Omental fat pad (tissue), 4 donors: ENCODE measurements at places on chromosomes 7 and 10.
A peak's percentile ranks its signal among the peaks of the same experiment; 100 is the strongest.

GRCh38 chr10:44781131-44781530 lies 130.0 kb upstream of the TMEM72 start:
- DNase-seq, result no peak

DNA sequence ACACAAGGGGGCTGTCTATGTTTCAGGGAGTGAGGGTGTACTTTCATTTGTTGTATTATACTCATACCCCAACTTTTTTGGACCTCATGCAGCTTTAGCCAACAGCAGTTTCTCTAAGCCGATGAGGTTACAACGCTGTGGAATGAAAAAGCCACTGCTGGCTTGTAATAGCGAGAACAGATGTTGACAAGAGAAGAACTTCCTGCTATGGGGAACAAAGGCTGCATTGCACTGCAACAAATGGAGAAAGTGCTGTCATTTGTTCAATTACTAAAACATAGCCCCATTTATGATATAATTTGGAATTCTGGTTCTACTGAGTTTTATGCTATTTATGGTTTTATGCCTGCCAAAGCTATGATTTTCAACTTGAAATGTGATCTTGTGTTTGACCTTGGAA lies 104.2 kb upstream of the TMEM72 start:
- DNase-seq, result no peak

DNA sequence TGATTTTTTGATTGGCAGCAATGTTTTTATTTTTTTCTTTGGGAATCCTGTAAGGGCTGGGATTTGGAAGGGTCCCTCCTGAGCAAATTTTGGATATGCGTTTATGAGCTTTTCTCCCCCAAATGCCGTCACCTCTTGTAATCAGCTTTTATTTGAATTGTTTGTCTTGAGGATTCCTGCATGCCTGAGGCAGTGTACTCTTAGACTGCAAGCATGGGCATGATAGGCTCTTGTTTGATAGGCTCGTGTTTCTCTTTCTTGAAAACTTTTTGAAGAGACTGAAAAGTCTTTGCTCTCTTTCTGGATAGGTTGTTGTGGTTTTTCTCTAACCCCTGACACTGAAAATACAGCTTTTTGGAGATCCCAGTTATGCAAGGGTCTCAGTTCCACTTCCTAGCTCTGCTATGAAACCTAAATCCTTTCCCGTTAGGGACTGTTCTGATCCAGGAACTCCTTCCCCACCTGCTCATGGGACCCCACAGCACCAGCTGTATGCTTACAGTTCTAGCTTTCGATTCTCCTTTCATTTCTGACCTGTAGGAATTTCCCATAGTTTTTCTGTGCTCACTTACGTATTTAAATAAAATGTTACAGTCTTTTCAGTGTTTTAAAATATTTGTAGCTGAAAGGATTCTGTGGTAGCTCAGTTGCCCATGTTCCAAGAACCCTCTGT lies 17.2 kb downstream of the TSPAN13 start:
- DNase-seq, result no peak

DNA sequence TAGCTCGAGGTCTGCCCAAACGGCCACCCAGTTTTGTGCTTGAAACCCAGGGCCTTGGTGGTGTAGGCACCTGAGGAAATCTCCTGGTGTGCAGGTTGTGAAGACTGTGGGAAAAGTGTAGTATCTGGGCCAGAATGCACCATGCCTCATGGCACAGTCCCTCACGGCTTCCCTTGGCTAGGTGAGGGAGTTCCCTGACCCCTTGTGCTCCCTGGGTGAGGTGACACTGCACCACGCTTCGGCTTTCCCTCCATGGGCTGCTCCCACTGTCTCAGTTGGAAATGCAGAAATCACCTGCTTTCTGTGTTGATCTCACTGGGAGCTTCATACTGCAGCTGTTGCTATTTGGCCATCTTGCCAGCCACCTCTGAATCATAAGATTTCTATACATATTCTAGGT lies 62.4 kb upstream of the CDK6 start:
- DNase-seq, result no peak

DNA sequence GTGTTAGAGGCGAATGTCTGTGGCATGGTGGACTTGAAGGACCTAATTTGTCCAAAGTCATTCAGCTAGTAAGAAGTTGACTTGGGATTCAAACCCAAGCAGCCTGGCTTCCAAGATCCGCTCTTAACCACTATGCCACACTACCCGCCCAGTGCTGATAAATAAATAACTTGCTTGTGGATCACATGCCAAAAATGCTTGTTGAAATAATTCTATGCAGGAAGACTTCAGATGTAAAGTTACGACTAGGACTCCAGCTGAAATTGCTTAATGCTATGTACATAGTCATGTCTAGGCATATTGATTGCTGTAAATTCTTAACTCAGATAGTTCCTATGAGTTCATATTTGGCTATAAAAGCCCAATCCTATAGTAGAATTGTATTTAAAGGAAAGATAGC lies 76.0 kb downstream of the PLXDC2 start:
- DNase-seq, result no peak

- peak; percentile 38 for DNase-seq
Observed at GRCh38 chr10:114632869-114633715, 25.0 kb downstream of the ABLIM1 start.

- DNase-seq, result no peak
Observed at GRCh38 chr10:36048236-36048635, 406.1 kb upstream of the FZD8 start.

GRCh38 chr7:151705636-151706276 lies 171.2 kb downstream of the PRKAG2 start:
- DNase-seq, result no peak

DNA sequence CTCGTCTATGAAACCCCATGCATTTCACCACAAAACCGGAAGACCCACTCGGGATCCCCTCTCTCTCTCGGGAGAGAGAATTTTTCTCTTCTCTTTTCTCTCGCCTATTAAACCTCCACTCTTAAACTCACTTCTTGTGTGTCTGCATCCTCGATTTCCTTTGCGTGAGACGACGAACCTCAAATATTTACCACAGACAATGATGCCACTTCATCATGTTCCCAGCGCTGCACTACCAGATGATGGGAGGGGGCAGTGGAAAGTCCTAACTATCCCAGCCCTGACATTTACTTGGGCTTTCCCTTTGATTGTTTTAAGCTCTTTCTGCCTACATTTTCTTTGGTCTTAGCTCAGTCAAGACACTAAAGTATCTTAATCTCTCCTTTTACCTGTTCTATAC lies 906.7 kb downstream of the GRID1 start:
- no peak for DNase-seq

DNA sequence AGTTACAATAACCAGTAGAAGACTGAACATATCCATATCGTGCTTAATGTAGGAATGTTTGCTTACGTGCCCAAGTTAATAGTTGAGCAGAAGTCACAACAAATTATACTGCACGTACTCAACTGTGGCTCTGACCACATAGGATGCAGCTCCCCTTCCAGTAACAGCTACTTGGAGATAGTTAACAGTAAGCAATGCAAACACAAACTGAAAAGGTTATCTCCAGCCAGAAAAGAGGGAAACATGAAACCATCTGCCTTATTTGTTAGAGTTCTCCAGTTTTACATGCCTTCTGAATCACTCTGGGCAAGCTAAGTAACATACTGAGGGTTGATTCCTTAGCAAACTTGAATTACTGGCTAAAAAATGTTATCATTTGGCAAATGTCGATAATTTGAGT lies 9.8 kb downstream of the DHX32 start:
- DNase-seq, result no peak

DNA sequence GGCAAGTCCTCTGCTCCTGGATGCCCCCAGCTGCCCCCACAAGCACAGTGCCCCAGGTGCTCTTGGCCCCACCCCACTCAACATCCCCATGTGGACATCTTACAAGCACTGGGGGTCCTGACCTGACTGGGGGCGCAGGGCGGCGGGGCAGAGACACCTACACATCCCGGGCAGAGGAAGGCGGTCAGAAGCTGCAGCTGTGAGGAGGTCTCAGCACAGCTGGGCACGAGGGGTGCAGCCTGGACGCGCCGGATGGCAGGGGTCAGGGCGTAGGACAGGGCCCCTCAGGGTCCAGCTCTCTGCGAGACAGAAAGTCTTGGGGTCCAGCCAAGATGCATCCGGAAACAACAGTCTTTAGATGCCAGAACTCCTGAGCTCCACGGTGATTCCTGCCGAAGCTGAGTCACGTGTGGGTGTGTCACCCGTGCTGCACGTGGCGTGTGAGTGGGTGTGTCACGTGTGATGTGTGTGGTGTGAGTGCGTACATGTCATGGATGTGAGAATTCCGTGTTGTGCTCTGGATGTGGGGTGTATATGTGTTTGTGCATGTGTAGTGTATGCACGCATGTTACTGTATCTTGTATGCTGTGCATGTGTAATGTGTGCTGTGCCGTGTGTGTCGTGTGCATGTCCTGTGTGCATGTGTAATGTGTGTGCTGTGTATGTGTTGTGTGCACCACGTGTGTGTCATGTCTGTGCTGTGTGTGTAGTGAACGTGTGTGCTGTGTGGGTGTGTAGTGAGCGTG lies 5.1 kb downstream of the VENTX start:
- no peak for DNase-seq

- no peak for DNase-seq
Observed at GRCh38 chr7:125567686-125568085, 638.1 kb upstream of the POT1 start.

DNA sequence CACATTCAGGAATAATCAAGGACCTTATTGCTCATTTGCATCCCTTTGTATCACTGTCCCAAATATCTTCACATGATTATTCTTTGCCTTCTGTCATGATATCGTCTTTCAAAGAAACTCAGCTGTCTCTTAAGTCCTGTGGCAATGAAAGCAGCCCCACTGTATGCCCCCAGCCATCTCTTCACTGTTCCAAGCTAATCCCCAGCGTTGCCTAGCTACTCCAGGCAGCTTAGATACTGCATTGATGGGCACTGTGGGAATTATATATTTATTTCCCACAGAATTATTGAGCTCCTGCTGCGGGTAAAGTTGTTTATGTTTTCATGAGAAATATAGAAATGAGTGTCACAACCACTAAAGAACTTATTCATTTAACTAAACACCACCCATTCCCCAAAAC lies 38.8 kb downstream of the SND1 start:
- no peak for DNase-seq

GRCh38 chr7:103702454-103702853 lies 256.4 kb upstream of the SLC26A5 start:
- no peak for DNase-seq

- no peak for DNase-seq
Observed at GRCh38 chr10:44332465-44332864, 52.4 kb downstream of the CXCL12 start.

GRCh38 chr7:110922906-110923305 lies 168.0 kb upstream of the LRRN3 start:
- DNase-seq, result no peak

DNA sequence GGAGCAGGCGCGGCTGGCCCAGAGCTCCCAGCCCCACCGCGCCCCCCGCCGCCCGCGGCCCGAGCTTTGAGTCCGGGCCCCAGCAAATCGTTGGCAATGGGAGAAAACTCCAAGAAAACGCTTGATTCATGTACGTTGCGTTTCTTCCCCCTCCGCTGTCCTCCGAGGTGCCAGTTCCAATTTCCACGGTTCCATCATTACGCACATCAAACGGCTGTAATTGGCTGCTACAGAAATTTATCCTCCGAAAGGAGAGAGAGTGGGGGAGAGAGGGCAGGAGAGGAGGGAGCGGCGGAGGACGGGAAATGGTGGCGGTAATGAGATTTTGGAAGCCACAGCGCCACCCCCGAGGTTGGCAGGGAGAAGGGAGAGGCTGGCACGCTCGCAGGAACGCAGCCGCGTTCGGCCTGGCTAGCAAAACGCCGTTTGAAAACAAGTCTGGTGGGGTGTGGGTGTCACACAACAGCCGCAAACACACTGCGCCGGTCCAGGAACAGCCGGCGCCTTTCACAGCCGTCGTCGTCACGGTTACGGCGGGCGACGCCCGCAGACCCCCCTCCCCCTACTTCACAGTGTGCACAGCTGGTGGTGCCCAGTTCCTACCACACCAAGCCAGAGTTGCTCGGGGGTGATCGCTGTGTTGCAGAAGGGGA lies 57.5 kb downstream of the UNCX start:
- no peak for DNase-seq

DNA sequence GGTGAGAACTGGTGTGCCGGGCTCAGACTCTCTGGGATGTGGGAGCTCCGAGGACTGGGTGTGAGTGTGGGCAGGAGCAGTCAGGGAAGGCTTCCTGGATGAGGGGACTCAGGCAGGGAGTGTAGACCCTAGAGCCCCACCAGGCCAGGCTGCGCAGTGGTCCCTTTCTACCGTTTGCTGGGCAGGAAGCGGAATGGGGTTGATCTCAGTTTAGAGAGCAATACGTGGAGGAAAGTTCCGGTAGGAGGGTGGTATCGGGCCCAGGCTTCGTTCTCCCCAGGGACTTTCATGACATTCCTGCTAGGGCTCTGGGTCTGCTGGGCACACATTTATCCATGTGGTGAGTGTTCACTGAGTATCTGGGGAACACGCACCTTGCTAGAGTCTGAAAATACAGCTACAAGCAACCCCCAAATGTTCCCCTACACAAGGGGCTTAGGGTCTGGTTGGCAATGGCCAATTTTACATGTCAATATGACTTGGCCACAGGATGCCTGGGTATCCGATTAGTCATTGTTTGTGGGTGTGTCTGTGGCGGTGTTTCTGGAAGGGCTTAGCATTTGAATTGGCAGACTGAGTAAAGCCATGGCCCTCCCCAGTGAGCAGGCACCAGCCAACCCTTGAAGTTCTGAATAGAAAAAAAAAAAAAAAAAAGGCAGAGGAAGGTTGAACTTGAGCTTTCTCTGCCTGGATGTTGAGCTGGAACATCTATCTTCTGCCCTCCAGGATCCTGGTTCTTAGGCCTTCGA lies 20.8 kb downstream of the GHRHR start:
- no peak for DNase-seq

DNA sequence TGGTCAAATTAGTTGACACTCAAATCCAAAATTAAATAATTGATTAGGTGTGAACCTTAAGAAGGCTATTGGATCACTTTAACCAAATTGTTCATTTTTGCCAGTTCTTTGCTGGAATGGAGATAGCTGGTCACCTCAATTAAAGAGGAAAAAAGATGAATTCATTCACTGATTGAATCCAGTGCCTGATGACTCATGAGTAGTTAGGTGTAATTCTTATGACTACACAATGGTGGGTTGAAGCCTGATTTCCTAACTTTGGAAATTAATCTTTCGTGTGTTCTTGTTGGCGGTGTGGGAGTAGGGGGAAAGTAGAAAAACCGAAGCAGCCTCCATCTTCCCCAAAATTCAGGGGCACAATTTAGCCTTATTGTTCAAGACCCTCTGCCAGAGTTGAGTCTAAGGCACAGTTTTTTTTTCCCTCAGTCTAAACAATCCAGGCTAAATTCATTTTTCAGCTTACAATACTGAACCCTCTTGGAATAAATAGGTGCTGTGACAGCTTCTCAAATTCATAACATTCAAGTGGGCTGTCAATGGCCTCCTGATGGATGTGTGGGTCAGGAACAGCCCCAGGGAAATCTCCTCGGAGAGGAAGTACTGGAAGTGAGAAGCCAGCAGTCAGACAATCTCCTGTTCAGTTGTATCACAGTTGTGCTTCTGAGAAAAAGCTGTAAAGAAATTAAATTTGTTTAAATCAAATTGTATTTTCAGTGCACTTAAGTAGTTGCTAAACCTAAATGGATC lies 356.6 kb downstream of the BBS9 start:
- DNase-seq, result no peak
